ENCODE measurements at places on chromosomes 6 and 20. TPM values are rescaled to one million over a fixed set of nuclear protein-coding genes. Genes with fewer than 3 reads are reported as not detected.

MTFR2 gene
- total RNA-seq: 1.9 TPM

DNA sequence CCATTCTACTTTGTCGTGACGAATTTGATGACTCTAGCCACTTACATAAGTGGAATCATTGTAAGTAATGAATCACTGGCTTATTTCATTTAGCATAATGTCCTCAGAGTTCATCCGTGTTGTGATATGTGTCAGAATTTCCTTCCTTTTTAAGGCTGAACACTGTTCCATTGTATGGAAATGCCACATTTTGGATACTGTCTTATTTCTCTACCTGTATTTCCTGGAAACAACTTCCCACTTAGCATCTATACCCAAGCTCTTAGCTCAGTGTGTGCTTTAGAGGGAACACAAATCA is 28.8 kb upstream of the GGTLC1 start:
- no peak for DNase-seq

DNA sequence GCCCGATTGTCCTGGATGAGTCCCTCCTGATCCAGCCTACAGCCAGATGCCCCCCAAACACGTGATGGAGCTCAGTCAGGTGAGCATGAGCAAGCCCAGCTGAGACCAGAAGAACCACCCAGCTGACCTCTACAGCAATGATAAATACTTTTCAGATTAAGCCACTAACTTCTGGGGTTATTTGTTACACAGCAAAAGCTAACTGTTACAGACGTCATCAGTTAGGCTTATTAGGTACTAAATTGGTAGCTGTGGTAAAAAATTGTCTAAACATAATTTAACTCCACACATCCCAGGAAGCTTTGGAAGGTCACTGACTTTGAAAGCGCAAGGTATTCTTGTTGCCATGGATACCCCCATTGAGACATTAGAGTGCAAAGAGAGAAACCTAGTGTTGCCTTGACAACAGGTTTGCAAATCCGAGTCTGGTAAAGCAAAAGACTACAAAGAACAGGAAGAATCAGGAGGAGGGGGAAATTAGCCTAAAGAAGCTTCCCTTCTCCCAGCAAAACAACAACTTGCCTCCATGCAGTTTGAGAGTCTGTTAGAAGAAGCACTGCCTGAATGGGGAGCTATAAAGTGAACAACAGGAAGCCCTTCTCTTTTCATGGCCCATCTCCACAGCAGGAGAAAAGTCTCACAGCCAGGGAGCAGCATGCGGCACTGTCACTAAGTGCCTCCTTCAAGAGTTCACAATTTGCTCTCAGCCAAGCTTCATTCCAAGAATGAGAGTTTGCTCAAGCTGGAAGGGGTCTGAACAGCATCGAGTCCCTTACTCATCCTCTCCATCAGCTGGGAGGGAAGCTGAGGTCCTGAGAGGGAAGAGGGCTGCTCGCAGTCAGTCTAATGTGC is 41.7 kb upstream of the ZNF831 start:
- DNase-seq: no peak

DNA sequence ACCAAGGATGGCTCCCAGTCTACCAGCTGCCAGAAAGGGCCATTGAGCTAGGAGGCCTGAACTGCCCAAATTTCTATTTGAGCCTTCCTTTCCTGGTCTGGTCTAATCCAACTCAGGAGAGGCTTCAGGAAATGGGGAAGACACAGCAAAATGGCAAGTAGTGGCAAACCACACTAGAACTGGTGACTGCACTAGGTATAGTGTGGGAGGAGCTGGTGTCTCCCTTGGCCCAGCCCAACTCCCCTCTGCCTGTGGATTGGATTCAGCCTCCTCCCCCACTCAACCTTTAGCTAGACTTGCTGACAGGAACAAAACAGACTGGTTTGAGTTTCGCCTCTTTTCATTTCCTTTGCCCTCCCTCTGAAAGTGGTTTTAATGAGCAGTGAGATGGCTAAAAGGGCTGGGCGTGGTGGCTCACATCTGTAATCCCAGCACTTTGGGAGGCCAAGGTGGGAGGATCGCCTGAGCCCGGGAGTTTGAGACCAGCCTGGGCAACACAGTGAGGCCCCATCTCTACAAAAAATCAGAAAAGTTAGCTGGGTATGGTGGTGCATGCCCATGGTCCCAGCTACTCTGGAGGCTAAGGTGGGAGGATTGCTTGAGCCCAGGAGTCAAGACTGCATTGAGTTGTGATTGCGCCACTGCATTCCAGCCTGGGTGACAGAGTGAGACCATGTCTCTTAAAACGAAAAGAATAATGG is 17.5 kb downstream of the MRPS18A start:
- peak; percentile 41 for DNase-seq

GRCh38 chr6:47535316-47536225 is 58.0 kb downstream of the CD2AP start:
- peak; percentile 10 for DNase-seq

DNA sequence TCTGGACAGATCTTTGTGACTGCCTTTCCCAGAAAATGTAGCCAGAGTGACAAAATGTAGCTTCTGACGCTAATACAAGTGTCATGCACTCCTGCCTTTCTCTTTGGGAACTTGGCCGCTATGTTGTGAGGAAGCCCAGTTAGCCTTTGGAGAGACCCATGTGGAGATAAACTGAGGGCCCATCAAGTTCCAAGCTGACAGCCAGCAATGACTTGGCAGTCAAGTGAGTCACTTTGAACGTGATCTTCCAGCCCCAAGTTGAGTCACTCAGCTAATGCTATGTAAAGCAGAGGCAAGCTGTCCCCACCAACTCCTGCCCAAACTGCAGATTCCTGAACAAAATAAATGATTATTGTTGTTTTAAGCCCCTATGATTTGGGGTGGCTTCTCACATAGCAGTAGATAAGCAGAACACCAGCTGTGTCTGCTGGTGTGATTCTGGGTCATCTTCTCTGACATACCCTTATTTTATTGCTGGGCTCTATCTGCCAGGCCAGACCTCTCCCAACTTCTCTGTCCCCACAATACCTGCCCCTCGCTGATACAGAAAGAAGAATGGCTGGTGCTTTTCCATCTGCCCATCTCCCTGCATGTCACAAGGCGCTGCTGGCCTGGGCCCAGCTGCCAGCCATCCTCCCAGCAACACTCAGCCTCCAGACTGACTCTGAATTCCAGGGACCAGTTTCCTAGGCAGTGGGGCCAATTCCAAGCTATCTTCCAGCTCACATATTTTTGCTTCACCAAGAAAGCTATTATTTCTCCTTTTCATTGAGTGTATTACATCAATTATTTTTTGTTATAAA is 274.8 kb downstream of the LRFN2 start:
- no peak for DNase-seq

PTCRA gene
- 1.8 TPM for total RNA-seq

DNA sequence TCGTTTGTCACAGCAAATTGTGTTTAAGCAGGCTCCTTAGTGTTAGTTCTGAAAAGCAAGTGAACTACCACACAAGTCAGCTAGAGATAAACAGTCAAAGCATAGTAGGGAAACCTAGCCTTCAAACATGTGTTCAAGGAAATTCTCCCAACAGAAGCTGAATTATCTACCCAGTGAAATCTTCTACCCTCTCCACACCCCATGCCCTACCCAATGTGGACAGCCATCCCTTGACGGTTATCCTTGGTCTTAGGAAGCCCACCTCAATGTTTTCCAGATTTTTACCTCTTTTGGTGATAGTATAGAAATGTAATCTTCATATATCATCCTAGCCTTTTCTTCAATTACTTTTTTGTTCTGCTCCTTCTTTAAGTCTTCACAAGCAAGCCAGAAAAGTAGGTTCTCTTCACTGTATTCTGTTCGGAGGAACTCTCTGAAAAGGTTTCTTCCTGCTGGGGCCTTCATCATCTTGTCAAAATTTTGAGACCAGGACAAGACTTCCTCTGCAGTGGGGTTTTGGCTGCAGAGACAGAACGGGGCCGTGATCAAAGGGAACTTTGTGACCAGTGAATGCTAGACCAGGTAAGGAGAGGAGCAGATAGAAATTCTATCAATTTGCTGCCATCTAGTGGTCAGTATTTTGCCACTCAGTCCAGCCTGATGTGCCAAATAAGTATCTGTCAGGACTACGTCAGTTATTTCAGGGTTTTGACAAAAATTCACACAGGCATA is 21.6 kb upstream of the MTRF1L start:
- peak; percentile 74 for DNase-seq

EPB41L1 gene
- 48.2 TPM for total RNA-seq

FABP7 gene
- 4.8 TPM for total RNA-seq
